Urinary bladder (tissue), 4 donors: ENCODE measurements at places on chromosomes 13 and 19. TPM values are rescaled to one million over a fixed set of nuclear protein-coding genes. Genes with fewer than 3 reads are reported as not detected.

- no peak for DNase-seq
Observed at GRCh38 chr13:35990196-35990595, 141.0 kb downstream of the DCLK1 start.

DNA sequence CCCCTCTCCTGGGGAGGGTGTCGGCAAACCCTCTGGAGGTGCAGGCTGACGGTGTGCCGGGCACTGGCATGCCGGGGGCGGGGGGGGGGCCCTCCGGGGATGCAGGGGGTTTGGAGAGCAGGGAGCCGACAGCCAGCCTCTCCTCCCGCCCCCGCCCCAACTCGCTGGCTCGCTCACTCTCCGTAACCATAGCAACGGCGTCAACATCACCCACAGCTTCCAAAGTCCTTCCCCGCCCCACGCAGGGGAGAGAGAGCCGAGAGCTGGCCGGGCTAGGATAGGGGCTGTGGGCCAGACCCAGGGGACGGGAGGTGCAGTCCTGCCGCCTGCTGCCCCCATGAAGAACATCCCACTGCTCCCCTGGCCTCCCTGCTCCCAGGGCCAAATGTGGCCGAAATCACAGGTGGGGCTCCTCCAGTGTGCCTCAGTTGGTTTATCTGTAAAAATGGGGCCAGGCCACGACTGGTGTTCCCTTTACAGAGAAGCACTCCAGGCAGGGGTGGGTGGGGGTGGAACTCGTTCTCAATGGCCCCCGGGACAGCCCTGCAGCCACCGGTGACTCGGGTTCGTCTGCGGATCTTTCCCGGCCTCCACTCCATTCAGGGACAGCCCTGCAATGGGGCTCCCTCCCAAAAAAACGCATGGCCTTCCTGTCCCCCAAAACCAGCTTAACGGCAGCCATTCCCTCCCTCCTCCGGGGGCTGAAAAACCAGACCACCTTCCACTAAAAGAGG, 3.2 kb downstream of the KLF16 start:
- DNase-seq = no peak

The ZNF587 gene
- total RNA-seq = 45.4 TPM

- DNase-seq = no peak
Observed at GRCh38 chr19:1259876-1260748, 9.0 kb upstream of the CIRBP start.

- DNase-seq = no peak
Observed at GRCh38 chr19:5271145-5271544, 69.5 kb downstream of the PTPRS start.

DNA sequence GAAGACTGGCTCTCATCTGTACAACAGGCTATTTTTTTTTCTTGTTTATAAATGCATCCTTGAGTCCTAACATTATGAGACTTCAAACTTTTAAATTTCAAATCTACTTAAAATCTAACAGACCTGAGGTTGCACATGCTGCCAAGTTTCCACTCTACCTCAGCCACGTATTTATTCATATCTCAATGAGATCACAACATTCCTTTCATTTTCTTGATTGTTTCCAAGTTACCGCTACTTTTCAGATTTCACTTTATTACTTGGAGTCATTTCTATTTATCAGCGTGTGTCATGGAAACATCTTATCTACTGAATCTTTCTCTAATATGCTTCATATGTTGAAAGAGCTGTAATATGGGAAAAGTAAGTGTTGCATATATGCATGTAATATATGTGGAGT, 1257.5 kb upstream of the ATXN8OS start:
- DNase-seq = no peak

The CERS1 gene
- 7.2 TPM for total RNA-seq

DNA sequence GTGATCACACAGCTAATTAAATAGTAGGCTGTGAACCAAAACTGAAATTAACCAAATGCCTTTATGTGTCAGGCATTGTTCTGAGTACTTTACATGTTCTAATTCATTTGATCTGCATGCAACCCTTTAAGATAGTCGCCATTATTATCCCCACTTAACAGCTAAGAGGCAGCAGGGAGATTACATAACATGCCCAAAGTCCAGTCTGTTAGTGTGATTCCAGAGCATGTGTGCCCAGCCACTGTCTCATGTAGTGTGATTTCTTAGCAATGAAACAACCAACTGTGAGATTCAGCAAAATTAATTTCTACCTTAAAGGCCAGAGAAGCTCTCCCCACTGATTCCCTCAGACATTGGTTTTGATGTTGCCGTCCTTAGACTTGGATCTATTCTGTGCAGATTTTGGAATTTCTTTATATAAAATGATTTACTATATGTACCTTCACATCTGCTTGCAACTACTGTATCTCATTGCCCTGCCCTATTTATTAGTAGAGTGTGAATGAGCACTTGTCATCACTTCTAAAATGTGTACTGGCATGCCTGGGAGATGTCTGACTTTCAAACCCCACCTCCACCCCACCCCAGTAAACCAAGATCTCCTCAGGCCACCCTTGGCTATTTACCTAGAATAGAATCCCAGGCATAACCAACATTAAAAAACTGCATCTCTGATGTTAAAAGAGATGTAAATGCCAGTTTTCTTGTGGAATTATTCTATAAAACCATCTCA, 41.2 kb downstream of the POLR1D start:
- no peak for DNase-seq

DNA sequence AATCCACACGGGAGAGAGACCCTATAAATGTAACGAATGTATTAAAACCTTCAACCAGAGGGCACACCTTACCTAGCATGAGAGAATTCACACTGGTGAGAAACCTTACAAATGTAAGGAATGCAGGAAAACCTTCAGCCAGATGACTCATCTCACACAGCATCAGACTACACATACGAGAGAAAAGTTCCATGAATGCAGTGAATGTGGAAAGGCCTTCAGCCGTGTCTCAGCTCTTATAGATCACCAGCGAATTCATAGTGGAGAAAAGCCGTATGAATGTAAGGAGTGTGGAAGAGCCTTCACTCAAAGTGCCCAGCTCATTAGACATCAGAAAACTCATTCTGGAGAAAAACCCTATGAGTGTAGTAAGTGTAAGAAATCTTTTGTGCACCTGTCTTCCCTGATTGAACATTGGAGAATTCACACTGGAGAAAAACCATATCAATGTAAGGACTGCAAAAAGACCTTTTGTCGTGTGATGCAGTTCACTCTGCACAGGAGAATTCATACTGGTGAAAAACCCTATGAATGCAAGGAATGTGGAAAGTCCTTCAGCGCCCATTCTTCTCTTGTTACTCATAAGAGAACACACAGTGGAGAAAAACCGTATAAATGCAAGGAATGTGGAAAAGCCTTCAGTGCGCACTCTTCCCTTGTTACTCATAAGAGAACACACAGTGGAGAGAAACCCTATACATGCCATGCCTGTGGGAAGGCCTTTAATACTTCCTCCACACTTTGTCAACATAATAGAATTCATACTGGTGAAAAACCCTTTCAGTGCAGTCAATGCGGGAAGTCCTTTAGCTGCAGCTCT, 16.0 kb downstream of the ZNF582 start:
- DNase-seq = no peak

DNA sequence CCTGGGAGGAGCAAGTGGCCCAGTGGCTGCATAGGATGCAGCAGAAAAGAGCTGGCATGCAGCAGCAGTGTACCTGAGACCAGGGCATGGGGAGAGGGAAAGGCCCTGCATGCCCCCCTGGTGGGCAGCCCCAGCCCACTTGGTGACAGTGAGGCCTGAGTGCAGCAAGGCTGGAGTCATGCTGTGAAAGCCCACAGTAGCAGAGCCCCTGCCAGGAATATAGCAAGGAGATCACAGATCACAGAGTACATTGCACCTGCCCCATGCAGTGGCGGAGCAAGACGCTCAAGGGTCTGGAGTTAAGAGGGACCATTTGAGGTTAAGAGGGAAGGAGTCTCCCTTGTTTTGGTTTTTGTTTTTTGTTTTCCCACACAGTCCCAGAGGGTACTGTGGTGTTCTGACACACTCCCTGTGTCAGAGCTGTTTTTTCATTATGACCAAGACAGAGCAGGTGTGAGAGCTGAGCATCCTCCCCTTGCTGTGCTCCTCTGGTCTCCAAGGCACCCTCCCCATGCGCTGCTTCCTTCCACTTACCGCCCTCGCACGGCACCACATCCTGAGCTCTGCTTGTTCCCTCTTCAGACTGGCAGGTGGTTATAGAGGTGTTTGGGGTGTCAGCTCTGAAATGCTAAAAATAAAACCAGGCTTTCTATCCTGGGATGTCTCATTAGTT, 85.0 kb upstream of the UBL3 start:
- DNase-seq = no peak

The C1QTNF9 gene
- 1.3 TPM for total RNA-seq

The CD22 gene
- total RNA-seq = 8.8 TPM
